ENCODE measurements at places on chromosomes 6 and 20.

- no peak for DNase-seq
Observed at GRCh38 chr20:8722277-8722928, 346.5 kb upstream of the PLCB4 start.

- DNase-seq, result no peak
Observed at GRCh38 chr6:41917528-41917927, 3.4 kb downstream of the MED20 start.

- no peak for DNase-seq
Observed at GRCh38 chr6:41739041-41739440, 3.6 kb upstream of the TFEB start.

- no peak for DNase-seq
Observed at GRCh38 chr20:24422091-24422760, 47.2 kb upstream of the SYNDIG1 start.

- DNase-seq, result no peak
Observed at GRCh38 chr6:166830891-166831363, 125.4 kb downstream of the RNASET2 start.

DNA sequence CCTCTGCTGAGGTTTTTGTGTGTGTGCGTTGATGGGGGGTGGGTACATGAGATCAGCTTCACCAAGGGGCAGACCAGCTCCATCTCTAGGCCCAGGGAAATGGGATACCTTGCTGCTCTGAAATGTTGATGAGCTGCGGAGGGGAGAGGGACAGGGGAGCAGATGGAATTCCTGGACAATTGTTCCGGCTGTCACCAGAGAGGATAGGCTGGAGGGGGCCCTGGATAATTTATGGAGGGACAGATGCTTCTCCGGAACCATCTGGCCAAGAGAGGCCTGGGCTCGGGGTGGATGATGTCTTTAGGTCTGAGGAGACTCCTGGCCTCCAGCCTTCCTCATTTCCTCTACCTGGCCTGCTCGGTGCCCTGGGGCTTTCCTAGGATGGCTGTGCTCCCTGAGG, 1.9 kb upstream of the TJAP1 start:
- DNase-seq, result no peak

DNA sequence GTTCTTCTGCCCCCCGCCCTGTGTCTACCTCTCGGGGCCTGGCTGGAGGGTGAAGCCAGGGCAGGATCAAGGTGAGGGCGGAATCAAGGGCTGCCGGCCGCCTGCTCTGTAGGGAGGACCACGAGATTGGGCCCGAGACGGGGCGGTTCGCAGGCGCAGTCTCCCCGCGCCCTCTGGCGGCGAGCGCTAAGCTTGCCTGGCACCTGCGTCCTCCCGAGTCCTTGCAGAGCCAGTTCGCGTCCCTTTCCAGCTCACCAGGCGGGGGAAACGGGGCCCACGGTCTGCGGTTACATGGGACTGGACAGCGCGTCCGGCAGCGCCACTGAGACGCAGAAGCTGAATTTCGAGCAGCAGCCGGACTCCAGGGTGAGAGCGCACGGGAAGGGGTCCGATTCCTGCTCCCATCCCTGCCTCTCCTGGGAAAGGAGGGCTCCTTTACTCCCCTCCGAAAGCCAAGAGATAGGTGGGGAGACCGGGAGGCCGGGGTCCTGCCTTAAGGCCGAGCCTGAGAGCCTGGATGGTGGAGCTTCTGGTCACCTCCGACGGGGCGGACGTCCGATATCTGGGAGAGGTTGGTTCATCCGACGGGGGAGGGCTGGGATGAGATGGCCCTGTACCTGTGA, 3.6 kb upstream of the MATN4 start:
- DNase-seq, result peak; percentile 39

DNA sequence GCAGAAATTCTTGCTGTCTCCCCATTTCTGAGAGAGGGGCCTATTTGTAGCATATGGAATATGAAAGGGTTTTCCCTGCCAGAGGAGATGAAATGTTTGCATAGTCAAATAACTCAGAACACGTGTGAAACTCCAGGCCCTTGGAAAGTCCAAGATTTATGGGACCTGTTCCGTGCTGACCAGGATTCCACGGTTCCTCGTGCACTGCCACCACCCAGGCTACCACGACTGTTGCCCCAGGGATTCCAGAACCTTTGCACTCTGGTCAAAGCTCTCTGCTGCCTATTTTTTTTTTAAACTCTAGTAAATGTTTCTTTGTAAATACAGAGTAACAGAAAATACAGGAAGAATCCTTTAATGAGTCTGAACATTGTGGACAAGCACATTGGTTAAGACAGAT, 35.0 kb downstream of the MYLK4 start:
- DNase-seq, result no peak

- no peak for DNase-seq
Observed at GRCh38 chr20:57616143-57616951, 3.9 kb downstream of the ZBP1 start.

- no peak for DNase-seq
Observed at GRCh38 chr20:47362361-47363219, 6.1 kb upstream of the ZMYND8 start.

DNA sequence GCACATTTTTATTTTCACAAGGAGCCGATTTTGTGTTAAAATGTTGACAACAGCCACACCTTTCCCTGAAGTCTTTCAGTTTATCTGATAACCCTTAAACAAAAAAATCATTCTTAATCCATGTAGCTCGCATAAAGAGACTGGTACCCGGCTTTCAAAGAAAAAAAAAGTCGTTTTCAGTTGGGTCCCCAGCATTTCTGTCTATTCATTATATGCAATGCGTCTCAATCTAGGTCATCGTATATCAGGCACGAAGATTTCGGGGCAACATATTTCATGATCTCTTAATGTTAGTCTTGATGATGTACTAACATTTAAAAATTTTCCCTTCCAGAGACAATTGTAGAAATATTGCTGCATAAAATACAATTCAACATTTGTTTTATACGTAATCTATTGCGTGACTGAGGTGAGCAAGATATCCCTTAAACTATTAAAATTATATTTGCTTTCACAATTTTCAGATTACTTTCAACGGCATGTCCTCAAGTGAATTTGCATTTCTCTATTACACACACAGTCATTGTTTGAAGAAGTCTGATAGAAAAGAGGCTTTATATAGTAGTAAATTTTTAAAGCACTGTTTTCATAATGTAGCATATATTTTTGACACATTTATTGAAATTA, 2.9 kb upstream of the TUBB2B start:
- DNase-seq, result no peak

GRCh38 chr6:39847221-39847620, 55.0 kb downstream of the DAAM2 start:
- no peak for DNase-seq

GRCh38 chr20:9867196-9867980, 28.5 kb upstream of the PAK5 start:
- no peak for DNase-seq

DNA sequence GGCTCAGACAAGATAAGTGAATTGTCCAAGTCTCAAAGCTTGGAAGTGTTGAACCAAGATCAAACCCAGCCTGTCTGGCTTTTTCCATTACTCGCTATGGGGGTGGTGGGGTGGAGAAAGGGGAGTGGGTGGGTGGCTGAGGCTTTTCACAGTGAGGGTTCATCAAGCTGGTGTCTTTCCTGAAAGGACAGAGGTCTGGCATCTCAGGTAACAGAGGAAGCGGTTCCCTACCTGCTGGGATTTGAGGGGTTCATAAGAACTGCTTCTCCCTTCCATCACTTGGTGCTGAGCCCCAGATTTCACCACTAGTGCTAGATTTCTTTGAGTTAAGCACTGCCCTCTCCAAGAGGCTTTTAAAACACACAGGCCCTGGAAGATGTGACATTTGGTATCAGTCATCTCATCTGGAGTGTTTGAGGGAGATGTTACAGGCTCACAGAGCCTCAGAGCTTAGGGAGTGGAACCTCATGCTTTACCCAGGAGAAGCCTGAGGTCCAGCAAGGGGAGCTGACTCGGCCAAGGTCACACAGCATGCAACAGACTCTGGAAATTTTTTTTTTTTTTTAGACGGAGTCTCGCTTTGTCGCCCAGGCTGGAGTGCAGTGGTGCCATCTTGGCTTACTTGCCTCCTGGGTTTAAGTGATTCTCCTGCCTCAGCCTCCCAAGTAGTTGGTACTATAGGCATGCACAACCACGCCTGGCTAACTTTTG, 6.0 kb upstream of the VEGFA start:
- DNase-seq, result no peak

DNA sequence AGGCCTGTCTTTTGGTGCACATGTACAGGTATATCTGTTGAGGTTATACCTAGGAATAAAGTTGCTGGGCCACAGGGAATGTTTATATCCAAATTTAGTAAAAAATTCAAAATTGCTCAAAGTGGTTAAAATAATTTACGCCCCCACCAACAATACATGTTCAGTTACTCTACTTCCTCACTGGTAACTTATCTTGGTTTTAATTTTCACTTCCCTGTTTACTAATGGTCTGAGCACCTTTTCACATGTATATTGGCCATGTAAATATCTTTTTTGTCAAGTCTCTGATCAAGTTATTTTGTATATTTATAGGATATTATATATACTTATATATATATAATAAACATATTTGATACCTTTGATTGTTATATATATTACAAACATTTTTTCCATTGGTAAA, 9.7 kb downstream of the PDE7B start:
- DNase-seq, result no peak
